RWPE2 (cell line): ENCODE measurements at places on chromosomes 3 and 15.

GRCh38 chr3:182843478-182843877 is 50.2 kb downstream of the ATP11B start:
- H3K4me3 ChIP-seq, result no peak overlapping the region
- no peak overlapping the region for H3K27ac ChIP-seq
- H3K4me1 ChIP-seq, result no peaks in the 10 kb centered on the region
- H3K27me3 ChIP-seq, result no peaks in the 10 kb centered on the region
- H3K36me3 ChIP-seq, result peaks cover 71% of the 10 kb centered on the region
- no peak for DNase-seq

GRCh38 chr15:96359616-96360521 is 29.4 kb downstream of the NR2F2 start:
- H3K27ac ChIP-seq, result no peak overlapping the region
- peaks cover 52% of the 10 kb centered on the region for H3K27me3 ChIP-seq
- no peak overlapping the region for H3K4me3 ChIP-seq
- H3K4me1 ChIP-seq, result no peaks in the 10 kb centered on the region

DNA sequence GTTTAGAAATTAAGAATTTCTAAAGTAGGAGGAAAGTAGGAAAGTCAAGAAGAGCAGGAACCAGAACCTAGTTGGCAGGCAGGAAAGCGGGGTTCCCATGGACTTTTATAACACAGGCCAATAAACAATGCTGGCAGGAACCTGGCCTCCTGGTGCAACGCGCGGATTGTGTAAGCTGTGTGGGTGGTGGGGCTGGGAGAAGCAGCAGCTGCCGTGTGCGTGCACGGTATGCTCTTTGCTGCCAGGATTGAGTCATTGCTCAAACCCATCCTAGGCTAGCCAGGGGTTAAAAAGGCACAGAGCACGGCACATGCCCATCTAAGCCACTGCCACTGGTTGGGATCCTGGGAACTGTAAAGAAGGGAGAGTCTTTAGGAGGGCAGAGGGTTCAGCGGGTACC is 209.9 kb upstream of the RGMA start:
- H3K27me3 ChIP-seq, result no peaks in the 10 kb centered on the region
- no peaks in the 10 kb centered on the region for H3K4me1 ChIP-seq
- no peaks in the 10 kb centered on the region for H3K36me3 ChIP-seq
- no peak for DNase-seq

GRCh38 chr3:170759511-170760173 is 110.4 kb downstream of the RPL22L1 start:
- no peak for DNase-seq
- H3K27ac ChIP-seq, result no peak overlapping the region
- no peak overlapping the region for H3K4me3 ChIP-seq
- H3K27me3 ChIP-seq, result no peaks in the 10 kb centered on the region

GRCh38 chr3:123395235-123395634 is 53.7 kb downstream of the ADCY5 start:
- H3K4me3 ChIP-seq, result no peak overlapping the region
- no peak overlapping the region for H3K27ac ChIP-seq
- no peaks in the 10 kb centered on the region for H3K36me3 ChIP-seq
- DNase-seq, result no peak
- H3K4me1 ChIP-seq, result no peaks in the 10 kb centered on the region
- peaks cover 4% of the 10 kb centered on the region for H3K27me3 ChIP-seq

DNA sequence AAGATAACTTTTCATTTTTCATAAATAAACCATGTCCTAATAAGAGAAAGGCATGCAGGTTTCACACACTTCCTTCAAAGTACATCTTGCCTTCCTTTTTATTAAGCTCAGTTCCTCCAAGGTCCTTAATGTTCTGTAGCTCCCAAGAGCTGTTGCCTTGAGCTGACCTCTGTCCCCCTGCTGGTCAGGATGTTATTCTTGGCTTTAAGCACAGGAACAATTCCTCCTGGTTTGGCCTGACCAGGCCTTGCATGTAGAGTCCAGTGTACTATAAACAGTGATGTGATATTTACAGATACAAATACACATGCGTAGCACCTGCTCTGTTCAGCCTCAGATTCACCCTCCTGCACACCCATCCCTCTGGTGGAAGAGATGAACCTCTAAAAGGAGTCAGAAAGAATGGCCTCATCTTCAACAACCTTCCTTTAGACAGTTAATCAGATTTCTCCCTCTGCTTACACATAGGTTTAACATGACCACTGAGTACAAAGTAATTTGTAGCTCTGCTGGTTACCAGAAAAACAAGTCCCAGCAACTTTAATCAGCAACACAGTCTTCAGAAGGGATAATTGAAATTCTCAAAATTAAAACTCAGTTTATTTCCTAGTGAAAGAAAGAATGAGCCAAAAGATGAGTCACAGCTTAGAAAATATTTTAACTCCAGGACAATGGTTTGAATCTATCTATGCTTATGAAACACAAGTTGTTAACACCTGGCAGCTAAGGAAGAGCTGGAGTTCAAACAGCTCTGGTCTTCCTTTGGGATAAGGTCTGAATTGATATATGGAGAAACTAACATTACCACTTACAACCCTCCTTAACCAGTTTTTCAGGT is 46.5 kb downstream of the PTPN9 start:
- no peaks in the 10 kb centered on the region; the same call in none of the 2 replicates for H3K36me3 ChIP-seq
- H3K27me3 ChIP-seq, result no peaks in the 10 kb centered on the region
- H3K27ac ChIP-seq, result peak overlapping the region; percentile 41
- no peak for DNase-seq
- H3K4me3 ChIP-seq, result no peak overlapping the region
- peaks cover 22% of the 10 kb centered on the region for H3K4me1 ChIP-seq

GRCh38 chr3:179801856-179802255 is 149.0 kb downstream of the USP13 start:
- H3K4me1 ChIP-seq, result peaks cover 16% of the 10 kb centered on the region
- H3K27me3 ChIP-seq, result no peaks in the 10 kb centered on the region
- H3K27ac ChIP-seq, result no peak overlapping the region
- no peak for DNase-seq

DNA sequence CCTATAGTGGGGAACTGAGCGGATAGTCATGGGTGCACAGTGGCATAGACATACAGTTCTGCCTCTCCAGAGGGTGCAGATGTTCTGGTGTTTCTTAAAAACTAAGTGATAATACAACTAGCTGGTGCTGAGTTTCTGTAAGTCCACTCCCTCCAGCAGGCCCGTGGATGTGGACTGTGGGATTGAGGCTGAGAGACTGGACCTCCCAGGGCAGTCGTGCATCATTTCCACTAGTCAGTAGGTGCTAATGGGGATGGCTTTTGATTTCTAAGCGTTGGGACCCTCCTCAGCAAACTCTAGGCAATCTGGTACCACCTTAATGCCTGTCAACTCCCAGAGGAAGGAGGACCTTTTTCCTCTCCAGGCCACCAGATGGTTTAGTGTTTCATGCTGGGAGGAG is 27.3 kb upstream of the TIMP4 start:
- H3K27me3 ChIP-seq, result no peaks in the 10 kb centered on the region
- no peak overlapping the region for H3K4me3 ChIP-seq
- no peak for DNase-seq

DNA sequence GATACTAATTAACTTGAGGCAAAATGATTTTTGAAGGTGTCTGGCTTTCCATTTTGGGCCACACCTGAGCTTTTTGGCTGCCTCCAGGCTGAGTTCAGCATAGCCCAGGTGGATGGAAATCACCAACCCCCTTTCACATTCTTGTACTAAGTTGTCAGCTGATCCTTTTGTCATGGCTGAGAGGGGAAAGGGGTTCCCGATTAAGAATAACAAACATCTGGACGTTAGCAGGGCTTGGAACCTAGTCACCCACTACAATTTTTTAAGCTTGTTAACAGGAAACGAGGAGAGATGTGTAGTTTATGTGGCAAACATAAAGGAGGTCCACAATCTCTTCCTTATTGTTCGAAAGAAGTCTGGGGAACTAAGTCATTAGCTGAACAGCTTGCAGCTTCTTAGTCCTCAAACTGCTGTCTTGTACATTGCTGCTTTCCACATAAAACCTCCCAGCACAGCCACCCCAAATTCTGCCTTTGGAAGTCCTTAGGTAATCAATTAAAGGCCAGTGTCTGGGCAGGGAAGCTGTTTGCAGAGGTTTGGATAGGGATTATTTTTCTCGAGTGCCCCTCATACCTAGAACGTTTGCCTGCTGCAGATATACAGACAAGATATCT is 5.0 kb downstream of the NR2F2 start:
- DNase-seq, result no peak
- peak overlapping the region; percentile 88 for H3K27ac ChIP-seq
- no peaks in the 10 kb centered on the region for H3K27me3 ChIP-seq
- peaks cover 63% of the 10 kb centered on the region for H3K36me3 ChIP-seq
- peak overlapping the region; percentile 86 for H3K4me3 ChIP-seq
- peaks cover 18% of the 10 kb centered on the region for H3K4me1 ChIP-seq

- H3K36me3 ChIP-seq, result no peaks in the 10 kb centered on the region
- peaks cover 11% of the 10 kb centered on the region for H3K4me1 ChIP-seq
- H3K4me3 ChIP-seq, result no peak overlapping the region
- H3K27me3 ChIP-seq, result no peaks in the 10 kb centered on the region
Measured at GRCh38 chr15:38398134-38398533, 55.8 kb upstream of the FAM98B start.

GRCh38 chr15:31434588-31435260 is 108.1 kb downstream of the KLF13 start:
- H3K27ac ChIP-seq, result peak overlapping the region; percentile 6
- no peak overlapping the region for H3K4me3 ChIP-seq
- no peaks in the 10 kb centered on the region for H3K27me3 ChIP-seq
- H3K4me1 ChIP-seq, result peaks cover 13% of the 10 kb centered on the region

GRCh38 chr3:194178669-194179068 is 42.7 kb downstream of the HES1 start:
- no peaks in the 10 kb centered on the region for H3K36me3 ChIP-seq
- H3K4me3 ChIP-seq, result no peak overlapping the region
- H3K27ac ChIP-seq, result no peak overlapping the region
- no peaks in the 10 kb centered on the region for H3K27me3 ChIP-seq
- no peaks in the 10 kb centered on the region for H3K4me1 ChIP-seq
- DNase-seq, result no peak

DNA sequence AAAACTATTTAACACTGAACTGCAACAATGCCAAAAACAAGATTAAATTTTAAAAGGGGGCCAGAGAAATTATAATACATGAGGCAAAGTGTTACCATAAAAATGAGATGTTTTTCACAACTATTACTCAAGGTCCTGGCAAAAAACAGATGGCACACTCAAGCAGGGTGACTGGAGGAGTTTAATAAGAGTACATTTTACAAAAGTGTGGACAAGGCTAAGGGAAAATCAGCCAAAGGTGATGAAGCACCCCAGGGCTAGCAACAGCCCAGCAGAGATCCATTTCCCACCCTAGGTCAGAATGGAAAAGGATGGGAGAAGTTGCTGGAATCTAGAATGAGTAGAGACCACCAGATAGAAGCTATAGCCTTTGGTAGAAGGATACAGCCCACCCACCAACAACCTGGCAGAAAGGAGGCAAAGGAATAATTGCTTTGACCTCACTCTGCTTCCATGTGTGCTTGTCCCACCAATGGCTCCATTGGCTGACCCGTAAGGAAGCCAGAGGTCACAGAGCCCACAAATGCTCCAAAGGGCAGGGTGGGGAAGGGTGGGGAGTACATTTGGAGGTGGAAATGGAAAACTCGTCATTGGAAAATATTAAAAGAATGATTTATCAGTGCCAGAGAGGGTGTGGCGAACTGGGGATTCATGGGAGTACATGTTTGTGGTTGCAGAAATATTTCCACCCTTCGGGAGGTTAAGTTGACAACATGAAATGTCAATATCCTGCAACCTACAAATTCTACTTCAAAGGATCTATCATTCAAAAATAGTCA is 161.0 kb upstream of the UBE2E2 start:
- H3K27me3 ChIP-seq, result no peaks in the 10 kb centered on the region
- H3K27ac ChIP-seq, result peak overlapping the region; percentile 46
- H3K4me3 ChIP-seq, result no peak overlapping the region
- no peaks in the 10 kb centered on the region for H3K36me3 ChIP-seq

DNA sequence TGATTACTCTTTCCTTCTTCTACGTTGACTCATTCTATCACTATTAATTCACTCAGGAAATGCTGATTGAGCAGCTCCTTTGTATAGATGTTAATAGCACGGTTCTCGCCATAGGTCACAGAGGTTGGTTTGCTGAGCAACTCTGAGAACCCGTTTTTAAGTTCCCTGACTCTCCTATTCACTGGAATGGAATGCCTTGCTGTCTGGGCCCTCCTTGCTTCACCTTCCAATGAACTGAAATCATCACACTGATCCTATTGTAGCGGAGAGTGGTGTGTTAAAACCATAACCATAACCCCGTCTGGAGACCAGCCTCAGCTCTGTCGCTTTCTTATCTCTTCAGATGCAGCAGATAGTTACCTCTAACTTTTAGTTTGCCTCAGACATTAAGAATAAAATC is 323.6 kb downstream of the GABRB3 start:
- no peak overlapping the region for H3K4me3 ChIP-seq
- H3K27me3 ChIP-seq, result peaks cover 2% of the 10 kb centered on the region
- peak overlapping the region; percentile 85 for H3K27ac ChIP-seq
- no peaks in the 10 kb centered on the region for H3K36me3 ChIP-seq
- DNase-seq, result no peak
- H3K4me1 ChIP-seq, result peaks cover 10% of the 10 kb centered on the region

DNA sequence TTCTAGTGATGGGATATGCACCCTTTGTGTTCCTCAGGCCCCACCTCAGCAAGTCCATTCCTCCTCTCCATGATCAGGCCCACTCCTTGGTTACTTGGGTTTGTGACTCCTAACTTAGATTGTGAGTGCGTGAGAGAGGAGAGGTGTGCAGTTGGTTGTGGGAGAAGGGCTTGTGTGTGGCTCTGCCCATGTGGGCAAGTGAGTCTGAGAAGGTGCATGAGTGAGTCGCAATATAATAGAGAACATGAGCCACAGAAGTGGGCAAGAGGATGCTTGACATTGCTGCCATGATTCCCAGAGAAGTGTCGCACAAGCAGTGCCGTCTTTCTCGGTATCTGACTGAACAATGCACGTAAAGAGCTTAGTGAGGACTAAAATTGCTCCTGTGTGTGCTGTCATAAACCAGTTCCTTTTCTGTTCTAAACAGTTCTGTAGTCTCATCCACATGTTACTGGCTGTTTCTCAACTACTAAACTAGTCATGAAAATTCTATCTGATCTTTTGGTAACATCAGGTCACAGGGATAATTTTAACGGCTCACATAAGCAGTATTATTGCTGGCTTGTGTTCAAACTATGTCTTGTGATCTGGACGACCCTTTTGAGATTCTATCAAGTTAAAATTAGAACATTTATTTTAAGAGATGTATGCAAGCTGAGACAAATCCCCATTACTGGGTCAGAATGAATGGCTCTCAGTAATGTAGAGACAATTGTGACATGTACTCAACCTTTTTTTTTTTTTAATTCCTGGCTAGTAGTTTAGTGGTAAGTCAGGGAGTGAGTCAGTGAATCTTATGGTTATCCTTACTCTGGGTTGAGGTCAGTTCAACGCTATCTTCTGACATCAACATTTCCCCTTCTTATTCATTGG is 25.6 kb downstream of the GYG1 start:
- peaks cover 3% of the 10 kb centered on the region for H3K4me1 ChIP-seq
- DNase-seq, result no peak
- no peaks in the 10 kb centered on the region for H3K27me3 ChIP-seq

GRCh38 chr3:71968544-71968943 is 183.6 kb upstream of the PROK2 start:
- no peak overlapping the region for H3K27ac ChIP-seq
- H3K36me3 ChIP-seq, result no peaks in the 10 kb centered on the region
- H3K4me1 ChIP-seq, result no peaks in the 10 kb centered on the region
- no peaks in the 10 kb centered on the region for H3K27me3 ChIP-seq

GRCh38 chr3:13068269-13069010 is 4.8 kb downstream of the IQSEC1 start:
- no peak overlapping the region for H3K27ac ChIP-seq
- no peaks in the 10 kb centered on the region for H3K36me3 ChIP-seq
- H3K4me1 ChIP-seq, result no peaks in the 10 kb centered on the region

- no peaks in the 10 kb centered on the region for H3K4me1 ChIP-seq
- no peak for DNase-seq
- H3K27me3 ChIP-seq, result no peaks in the 10 kb centered on the region
- H3K36me3 ChIP-seq, result no peaks in the 10 kb centered on the region
Measured at GRCh38 chr15:96199111-96199510, 131.4 kb upstream of the NR2F2 start.
